Renal cortex interstitium (tissue), 15 donors: ENCODE measurements at places on chromosomes 7 and 10. TPM values are rescaled to one million over a fixed set of nuclear protein-coding genes. Genes with fewer than 3 reads are reported as not detected.

The CFAP58 gene
- polyA plus RNA-seq, result 0.51 TPM

The FBXO24 gene
- polyA plus RNA-seq, result 1.7 TPM

The PPIA gene
- polyA plus RNA-seq, result 1,113 TPM

The NME8 gene
- polyA plus RNA-seq, result 0.17 TPM

GRCh38 chr10:45154502-45154901 lies 153.8 kb downstream of the ZNF22 start:
- no peak for DNase-seq

GRCh38 chr10:100816671-100817070 lies 71.3 kb downstream of the PAX2 start:
- no peak for DNase-seq

- peak; percentile 17 for DNase-seq
Measured at GRCh38 chr10:21522631-21523406, 2.7 kb downstream of the SKIDA1 start.

- no peak for DNase-seq
Measured at GRCh38 chr10:132167976-132168375, 18.8 kb upstream of the DPYSL4 start.

DNA sequence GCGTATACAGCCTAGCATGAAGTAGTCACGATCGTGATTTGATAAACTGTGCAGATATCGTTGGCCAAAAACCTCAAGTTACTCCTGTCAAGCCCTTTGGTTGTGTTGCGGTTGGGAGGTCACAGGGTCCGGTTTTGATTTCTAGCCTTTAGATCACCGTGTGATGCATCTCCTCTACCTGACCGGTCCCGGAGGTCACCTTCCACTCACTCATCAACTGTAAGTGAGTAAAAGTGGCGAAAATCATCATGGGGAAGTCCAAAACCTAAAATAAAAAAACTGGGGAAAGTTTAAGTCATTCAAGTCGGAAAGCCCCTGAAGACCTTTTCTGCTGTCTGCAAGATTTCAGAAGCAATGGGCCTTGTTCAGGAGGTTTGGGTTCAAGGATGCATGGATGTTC lies 62.8 kb downstream of the ADARB2 start:
- DNase-seq, result no peak

- peak; percentile 75 for DNase-seq
Measured at GRCh38 chr7:150778738-150779301, 21.3 kb downstream of the TMEM176B start.

GRCh38 chr10:23238015-23238414 lies 45.9 kb downstream of the PTF1A start:
- no peak for DNase-seq

DNA sequence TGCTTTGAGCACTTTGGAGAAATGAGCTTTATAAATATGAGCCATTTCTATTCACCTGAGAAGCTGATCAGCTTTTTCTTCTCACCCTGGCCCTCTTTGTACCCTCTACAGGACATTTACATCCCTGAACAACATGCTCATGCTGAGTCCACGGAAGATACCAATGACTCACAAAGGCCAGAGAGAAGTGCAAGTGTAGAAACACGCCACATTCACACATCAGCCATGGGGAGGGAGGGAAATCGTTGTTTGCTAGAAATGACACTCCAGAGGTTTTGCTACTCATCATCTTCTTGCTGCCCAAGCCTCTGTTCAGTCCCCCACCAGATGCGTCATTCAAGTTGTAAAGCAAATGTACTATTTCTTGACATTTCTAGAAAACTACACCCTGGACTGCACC lies 2.8 kb upstream of the UCN3 start:
- no peak for DNase-seq

- no peak for DNase-seq
Measured at GRCh38 chr7:55258631-55259030, 106.5 kb upstream of the LANCL2 start.

GRCh38 chr10:118305730-118306129 lies 36.4 kb downstream of the FAM204A start:
- no peak for DNase-seq

DNA sequence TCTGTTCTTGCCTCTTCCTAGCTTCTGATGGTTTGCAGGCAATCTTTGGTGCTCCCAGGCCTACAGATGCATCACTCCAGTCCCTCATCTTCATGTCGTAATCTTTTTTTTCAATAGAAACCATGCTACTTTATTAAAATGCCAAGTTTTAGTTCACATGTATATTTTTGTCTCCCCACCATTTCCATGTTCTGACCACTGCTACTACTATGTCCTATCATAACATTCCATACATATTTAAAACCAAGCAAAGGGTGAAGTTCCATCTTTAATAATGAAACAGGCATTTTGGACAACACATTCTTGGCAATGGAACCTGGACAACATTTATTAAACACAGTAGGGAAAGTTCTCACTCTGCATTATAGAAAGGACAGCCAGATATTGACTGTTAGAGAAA lies 58.8 kb downstream of the ZNF518A start:
- no peak for DNase-seq

- DNase-seq, result no peak
Measured at GRCh38 chr7:99000904-99001465, 122.7 kb downstream of the TRRAP start.

DNA sequence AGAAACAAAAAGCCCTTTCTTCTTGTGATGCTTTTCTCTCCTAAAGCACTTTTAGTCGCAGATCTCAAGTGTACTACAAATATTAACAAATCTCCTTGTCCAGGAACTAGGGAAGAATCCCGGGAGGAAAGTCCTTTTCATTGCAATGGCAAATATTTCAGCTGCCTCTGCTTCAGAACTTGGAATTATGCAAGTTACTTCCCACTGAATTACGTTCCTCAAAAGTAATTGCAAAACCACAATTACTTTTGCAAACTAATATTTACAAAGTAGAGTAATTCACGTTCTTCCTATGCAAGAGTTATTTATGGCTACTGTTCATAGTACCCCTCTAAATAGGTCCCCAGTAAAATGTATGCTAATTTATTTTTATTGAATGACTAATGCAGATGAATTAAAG lies 14.5 kb downstream of the PRKCQ start:
- DNase-seq, result no peak

- peak; percentile 75 for DNase-seq
Measured at GRCh38 chr10:98467506-98468318, 21.0 kb upstream of the HPS1 start.

GRCh38 chr10:21814866-21815265 lies 188.7 kb downstream of the DNAJC1 start:
- no peak for DNase-seq
